ENCODE measurements at places on chromosomes 2 and 18.

DNA sequence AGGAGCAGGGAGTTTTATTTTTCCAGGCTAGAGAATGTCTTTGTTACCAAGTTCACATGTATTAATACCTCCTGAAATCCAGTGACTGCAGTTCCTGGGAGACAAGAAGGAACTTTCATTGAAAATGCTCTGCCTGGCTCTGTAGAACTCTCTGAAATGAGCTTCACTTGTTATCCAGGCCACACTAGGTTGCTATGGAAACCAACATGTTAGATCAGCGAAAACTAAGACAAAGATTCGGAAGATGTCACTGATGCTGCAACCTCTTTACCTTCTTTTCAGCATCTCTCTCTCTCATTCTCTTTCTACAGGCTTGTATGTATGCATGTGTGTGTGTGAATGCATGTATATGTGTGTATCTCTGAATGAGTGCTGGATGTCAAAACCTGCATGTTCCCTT, 218.5 kb downstream of the TRIB2 start:
- H3K4me1 ChIP-seq, result no peaks in the 10 kb centered on the region
- no peak overlapping the region for H3K27ac ChIP-seq
- H3K36me3 ChIP-seq, result no peaks in the 10 kb centered on the region
- H3K4me3 ChIP-seq, result no peak overlapping the region

GRCh38 chr18:75474332-75474731, 46.8 kb upstream of the SMIM21 start:
- no peaks in the 10 kb centered on the region for H3K4me1 ChIP-seq
- H3K4me3 ChIP-seq, result no peak overlapping the region
- H3K27ac ChIP-seq, result no peak overlapping the region
- no peak for DNase-seq
- H3K27me3 ChIP-seq, result no peaks in the 10 kb centered on the region

GRCh38 chr18:23342506-23342905, 110.6 kb upstream of the RIOK3 start:
- peaks cover 7% of the 10 kb centered on the region for H3K4me1 ChIP-seq
- no peaks in the 10 kb centered on the region for H3K27me3 ChIP-seq
- no peak overlapping the region for H3K27ac ChIP-seq
- no peak overlapping the region for H3K4me3 ChIP-seq
- H3K36me3 ChIP-seq, result no peaks in the 10 kb centered on the region
- DNase-seq, result no peak

DNA sequence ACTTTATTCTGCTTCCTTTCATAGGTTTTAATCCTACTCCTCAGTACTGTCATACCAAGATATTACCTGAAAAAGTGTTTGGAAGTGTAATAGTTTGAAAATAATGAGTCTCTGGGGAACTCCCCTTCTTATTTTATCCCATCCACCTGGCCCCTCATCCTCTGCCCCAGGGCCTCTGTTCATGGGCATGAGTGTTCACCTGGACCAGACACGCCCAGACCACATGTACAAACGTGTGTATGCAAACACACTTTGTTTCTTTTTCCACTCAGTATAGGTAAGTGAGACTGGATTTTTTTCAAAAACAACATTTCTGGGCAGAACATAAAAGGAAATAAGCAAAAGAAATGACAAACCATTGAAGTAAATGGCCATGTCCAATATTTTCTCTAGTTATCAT, 62.1 kb upstream of the THSD7B start:
- no peaks in the 10 kb centered on the region for H3K27me3 ChIP-seq
- H3K4me1 ChIP-seq, result no peaks in the 10 kb centered on the region
- no peak for DNase-seq
- no peak overlapping the region for H3K27ac ChIP-seq
- H3K36me3 ChIP-seq, result no peaks in the 10 kb centered on the region

DNA sequence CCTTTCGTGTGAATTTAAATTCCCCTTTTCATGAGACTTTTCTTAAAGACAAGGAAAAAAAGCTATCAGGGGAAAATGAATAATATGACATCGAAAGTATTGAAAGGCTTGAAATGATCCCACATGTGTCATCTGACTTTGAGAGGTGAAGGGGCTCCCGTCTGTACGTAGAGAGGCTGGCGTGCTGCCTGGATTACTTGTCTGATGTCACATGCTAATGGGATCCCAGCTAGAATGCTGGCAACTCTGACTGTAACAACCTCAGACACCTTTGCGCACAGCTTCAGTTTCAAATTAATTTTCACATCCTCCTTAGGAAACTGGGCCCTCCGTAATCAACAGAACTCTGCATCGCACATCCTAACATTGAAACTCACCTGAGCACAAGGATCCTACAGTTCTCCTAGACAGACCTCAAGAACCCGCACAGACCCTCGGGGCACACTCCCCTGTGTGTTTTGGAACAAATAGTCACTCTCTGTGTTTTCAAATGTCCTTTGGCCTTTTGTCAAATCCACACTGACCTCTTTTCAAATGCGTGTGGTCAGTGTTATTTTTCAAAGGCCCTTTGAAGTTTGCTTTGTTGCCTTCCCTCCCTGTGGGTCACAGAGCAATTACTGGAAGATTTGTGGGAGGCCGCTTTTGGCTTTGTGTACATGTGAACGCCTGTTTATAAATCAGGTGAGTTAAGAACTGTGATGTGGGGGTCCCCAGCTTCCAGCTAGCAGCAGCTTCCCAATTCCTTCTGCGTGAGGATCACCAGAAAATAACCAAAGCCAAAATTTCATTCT, 65.9 kb downstream of the IL1R2 start:
- no peak overlapping the region for H3K27ac ChIP-seq
- DNase-seq, result no peak
- peaks cover 7% of the 10 kb centered on the region for H3K4me1 ChIP-seq
- H3K27me3 ChIP-seq, result no peaks in the 10 kb centered on the region
- H3K36me3 ChIP-seq, result no peaks in the 10 kb centered on the region

DNA sequence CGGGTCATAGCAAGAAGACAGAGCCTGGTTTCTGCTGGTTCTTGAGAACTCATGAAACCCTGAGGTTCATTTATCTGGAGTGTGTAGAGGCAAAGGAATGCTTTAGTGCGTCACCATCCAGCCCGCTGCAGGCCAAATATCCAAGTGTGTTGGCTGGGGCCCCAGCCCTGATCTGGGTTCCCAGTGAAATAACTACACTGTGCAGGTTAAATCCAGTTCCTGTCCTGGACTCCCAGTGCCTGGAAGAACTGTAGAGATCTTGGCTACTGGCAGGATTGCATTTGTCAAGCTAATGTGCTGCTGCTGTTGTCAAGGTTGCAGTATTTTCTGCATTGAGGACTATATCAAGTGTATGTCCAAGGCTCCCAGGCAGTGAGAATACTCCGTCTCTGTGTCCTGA, 89.9 kb downstream of the MAPK4 start:
- no peak overlapping the region for H3K27ac ChIP-seq
- peaks cover 24% of the 10 kb centered on the region for H3K4me1 ChIP-seq
- H3K36me3 ChIP-seq, result no peaks in the 10 kb centered on the region
- no peaks in the 10 kb centered on the region for H3K27me3 ChIP-seq

DNA sequence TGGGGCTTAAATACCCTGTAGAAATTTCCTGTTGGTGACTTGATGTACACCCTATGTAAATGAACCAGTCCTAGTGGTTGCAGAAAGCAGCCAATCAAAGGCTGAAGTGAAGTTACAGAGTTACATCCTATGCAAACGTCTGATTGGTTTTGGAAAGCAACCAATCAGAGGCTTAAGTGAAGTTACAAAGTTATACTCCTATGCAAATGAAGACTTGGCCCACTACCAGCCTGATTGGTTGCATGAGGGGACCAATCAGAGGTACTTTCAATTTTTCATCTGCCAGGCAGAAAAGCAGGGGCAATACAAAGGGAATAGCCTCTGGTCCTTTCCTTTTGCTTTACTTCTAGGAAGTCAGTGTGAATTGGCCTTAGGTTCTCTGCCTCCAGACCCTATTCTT, 13.6 kb upstream of the ZNF397 start:
- H3K27ac ChIP-seq, result no peak overlapping the region
- no peak overlapping the region for H3K4me3 ChIP-seq
- H3K4me1 ChIP-seq, result peaks cover 4% of the 10 kb centered on the region
- H3K27me3 ChIP-seq, result no peaks in the 10 kb centered on the region
- no peak for DNase-seq

DNA sequence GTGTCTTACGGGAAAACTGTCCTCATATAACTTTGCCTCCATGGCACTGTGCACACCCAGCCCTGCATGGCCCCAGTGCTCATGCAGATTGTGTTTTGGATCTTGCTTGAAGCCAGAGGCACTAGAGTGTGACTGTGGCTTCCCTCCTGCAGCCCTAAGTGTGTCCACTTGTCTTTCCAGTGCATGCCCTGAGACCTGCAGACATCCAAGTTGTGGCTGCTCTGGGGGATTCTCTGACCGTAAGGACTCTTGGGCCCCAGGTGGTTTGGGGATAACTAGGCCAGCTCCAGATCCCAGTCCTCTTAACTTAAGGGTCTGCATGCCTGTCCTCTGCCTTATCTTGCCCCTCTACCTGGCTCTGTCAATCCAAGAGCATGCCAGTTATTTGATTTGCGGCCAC, 96.6 kb downstream of the PLB1 start:
- no peak overlapping the region for H3K27ac ChIP-seq
- H3K27me3 ChIP-seq, result no peaks in the 10 kb centered on the region
- no peak overlapping the region for H3K4me3 ChIP-seq
- no peaks in the 10 kb centered on the region for H3K36me3 ChIP-seq
- H3K4me1 ChIP-seq, result peaks cover 7% of the 10 kb centered on the region
- no peak for DNase-seq

DNA sequence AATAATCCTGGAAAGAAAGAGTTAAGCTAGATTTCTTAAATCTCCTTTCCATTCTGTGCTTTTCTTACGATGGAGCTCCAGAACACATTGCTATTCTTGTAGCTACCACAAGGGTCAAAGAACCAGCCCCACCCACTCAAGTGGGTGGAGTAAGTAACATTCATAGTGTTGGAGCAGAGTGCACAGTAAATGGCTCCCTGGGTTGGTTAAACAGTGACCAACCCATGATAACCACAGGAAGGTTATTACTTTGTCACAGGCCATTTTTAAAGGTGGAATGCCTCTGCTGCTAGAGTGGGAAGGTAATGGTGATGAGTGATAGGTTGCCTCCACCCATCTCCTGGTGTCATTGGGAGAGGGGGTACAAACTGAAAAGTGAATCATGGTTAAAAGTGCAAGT, 13.9 kb downstream of the ARPC2 start:
- DNase-seq, result no peak
- H3K36me3 ChIP-seq, result peaks cover 15% of the 10 kb centered on the region
- no peak overlapping the region for H3K4me3 ChIP-seq

GRCh38 chr2:202376460-202377206, 506 bp downstream of the BMPR2 start:
- peaks cover 9% of the 10 kb centered on the region for H3K27me3 ChIP-seq
- peaks cover 19% of the 10 kb centered on the region for H3K4me1 ChIP-seq
- H3K4me3 ChIP-seq, result peak overlapping the region; percentile 73
- H3K36me3 ChIP-seq, result no peaks in the 10 kb centered on the region
- DNase-seq, result no peak
- peak overlapping the region; percentile 92 for H3K27ac ChIP-seq

GRCh38 chr2:178317811-178318210, 123.5 kb downstream of the OSBPL6 start:
- H3K27me3 ChIP-seq, result no peaks in the 10 kb centered on the region
- no peak overlapping the region for H3K4me3 ChIP-seq
- DNase-seq, result no peak
- H3K4me1 ChIP-seq, result no peaks in the 10 kb centered on the region
- no peak overlapping the region for H3K27ac ChIP-seq

DNA sequence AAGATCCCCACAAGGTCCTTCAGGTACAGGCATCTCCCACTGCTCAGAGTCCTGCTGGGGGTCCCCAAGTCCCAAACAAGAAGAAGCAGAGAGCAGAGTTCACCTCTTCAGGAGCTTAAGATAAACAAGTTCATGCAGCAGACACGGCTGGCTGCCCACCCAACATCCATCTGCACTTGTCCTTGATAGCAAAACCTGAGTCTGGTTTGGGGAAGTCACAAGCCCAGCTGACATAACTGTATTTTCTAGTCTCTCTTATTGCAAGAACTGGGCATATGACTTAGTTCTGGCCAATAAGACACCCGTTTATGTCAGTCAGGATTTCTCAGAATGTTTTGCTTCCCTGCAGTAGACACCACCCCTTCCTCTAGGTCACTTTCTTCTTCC, 31.8 kb downstream of the AFF3 start:
- DNase-seq, result no peak
- H3K4me3 ChIP-seq, result no peak overlapping the region
- peaks cover 20% of the 10 kb centered on the region for H3K4me1 ChIP-seq
- H3K27ac ChIP-seq, result no peak overlapping the region
- H3K36me3 ChIP-seq, result no peaks in the 10 kb centered on the region

- H3K36me3 ChIP-seq, result no peaks in the 10 kb centered on the region
- no peak overlapping the region for H3K27ac ChIP-seq
- H3K4me1 ChIP-seq, result peaks cover 16% of the 10 kb centered on the region
- no peak for DNase-seq
Observed at GRCh38 chr2:231294571-231295362, 96.3 kb downstream of the ARMC9 start.

DNA sequence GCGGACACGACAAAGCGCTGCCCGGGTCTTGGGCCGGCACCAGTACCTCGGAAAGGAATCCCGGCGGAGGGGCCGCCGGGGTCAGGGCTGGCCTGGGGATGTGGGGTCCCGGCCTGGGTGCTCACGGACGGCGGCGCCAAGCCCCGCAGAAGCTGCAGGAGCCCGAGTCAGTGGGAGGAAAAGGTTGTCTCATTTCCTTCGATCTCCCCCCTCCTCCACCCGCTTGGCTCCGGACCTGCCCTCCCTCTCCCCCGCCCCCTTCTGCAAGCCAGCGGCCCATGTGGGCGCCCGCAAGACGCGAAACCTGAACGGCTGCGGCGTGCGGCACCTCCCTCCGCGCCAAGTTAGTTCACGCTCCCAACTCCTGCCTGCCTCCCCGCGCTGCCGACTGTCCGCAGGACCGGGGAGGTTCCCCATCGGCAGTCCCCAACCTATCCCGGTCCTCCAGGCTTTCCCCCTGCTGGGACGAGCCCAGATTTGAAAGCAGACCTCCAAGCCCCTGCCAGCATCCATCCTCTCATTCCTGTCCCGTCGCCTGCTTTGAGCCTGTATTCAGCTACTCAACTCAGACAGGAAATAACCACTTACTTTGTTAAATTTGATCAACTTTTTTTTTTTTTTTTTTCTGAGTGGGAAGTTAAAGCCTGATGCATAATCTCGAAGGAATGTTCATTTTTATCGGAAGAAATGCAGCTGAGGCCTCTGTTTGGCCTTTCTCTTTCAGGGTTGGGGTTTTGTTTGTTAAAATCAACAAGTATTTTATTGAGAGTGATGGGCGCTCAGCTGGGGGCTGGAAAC, at the start of gene EVA1A:
Gene EVA1A (minus strand): TSS at position 172 of the 798 bp plus-strand sequence. CDS start 42,799 bp downstream, outside the sequence.
- H3K4me3 ChIP-seq, result peak within 1 kb of the TSS; percentile 77
- H3K27me3 ChIP-seq, result peaks cover 42% of the 10 kb centered on the region
- peak; percentile 80 for DNase-seq
- no peaks in the 10 kb centered on the region for H3K36me3 ChIP-seq
- H3K27ac ChIP-seq, result no peak within 1 kb of the TSS

DNA sequence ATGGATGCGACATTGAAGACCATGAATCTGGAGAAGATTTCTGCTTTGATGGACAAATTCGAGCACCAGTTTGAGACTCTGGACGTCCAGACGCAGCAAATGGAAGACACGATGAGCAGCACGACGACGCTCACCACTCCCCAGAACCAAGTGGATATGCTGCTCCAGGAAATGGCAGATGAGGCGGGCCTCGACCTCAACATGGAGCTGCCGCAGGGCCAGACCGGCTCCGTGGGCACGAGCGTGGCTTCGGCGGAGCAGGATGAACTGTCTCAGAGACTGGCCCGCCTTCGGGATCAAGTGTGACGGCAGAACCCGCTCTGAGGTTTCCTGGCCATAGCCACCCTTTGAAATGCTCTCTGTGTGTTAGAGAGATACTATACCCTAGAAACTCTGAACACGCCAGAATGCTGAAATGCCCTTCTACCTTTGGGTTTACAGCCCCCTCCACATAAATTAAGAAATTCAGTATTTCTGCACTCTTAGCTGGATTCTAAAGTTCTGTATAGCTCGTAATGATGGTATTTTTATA, 659 bp downstream of the CHMP1B start:
- H3K27me3 ChIP-seq, result no peaks in the 10 kb centered on the region
- H3K4me1 ChIP-seq, result peaks cover 22% of the 10 kb centered on the region
- peak overlapping the region; percentile 91 for H3K27ac ChIP-seq
- peak overlapping the region; percentile 99 for H3K4me3 ChIP-seq
- peak; percentile 51 for DNase-seq
- no peaks in the 10 kb centered on the region for H3K36me3 ChIP-seq

All from neural progenitor cell (in vitro differentiated cells).